ENCODE measurements at places on chromosomes 5 and 9.

GRCh38 chr9:15299374-15299939 is 7.6 kb downstream of the TTC39B start:
- H3K4me1 ChIP-seq, result peaks cover 65% of the 10 kb centered on the region
- no peak overlapping the region for H3K4me3 ChIP-seq
- DNase-seq, result no peak
- H3K27ac ChIP-seq, result peak overlapping the region; percentile 73

DNA sequence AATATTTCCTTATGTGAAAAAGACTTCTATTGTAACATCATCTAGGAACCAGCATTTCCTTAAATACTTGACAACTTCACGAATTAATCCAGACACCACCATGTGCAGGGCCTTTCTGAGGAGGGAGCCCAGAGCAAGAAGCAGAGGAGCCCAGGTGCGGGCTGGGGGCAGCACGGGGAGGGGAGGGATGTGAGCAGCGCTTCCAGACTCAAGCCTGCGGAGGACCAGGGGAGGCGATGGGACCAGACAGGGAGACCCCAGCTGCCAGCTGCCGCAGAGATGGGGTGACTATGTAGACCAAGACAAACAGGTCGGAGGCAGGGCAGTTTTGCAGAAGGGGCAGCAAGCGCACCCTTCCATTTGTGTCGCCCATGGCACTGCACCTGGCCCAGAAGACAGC is 596.1 kb downstream of the IRX1 start:
- H3K4me1 ChIP-seq, result peaks cover 14% of the 10 kb centered on the region
- H3K27ac ChIP-seq, result peak overlapping the region; percentile 51
- H3K36me3 ChIP-seq, result no peaks in the 10 kb centered on the region
- no peak overlapping the region for H3K4me3 ChIP-seq
- peaks cover 2% of the 10 kb centered on the region for H3K27me3 ChIP-seq
- no peak for DNase-seq

- H3K4me1 ChIP-seq, result no peaks in the 10 kb centered on the region
- H3K27me3 ChIP-seq, result peaks cover 9% of the 10 kb centered on the region
Observed at GRCh38 chr9:98323051-98323830, 67.8 kb upstream of the TBC1D2 start.

DNA sequence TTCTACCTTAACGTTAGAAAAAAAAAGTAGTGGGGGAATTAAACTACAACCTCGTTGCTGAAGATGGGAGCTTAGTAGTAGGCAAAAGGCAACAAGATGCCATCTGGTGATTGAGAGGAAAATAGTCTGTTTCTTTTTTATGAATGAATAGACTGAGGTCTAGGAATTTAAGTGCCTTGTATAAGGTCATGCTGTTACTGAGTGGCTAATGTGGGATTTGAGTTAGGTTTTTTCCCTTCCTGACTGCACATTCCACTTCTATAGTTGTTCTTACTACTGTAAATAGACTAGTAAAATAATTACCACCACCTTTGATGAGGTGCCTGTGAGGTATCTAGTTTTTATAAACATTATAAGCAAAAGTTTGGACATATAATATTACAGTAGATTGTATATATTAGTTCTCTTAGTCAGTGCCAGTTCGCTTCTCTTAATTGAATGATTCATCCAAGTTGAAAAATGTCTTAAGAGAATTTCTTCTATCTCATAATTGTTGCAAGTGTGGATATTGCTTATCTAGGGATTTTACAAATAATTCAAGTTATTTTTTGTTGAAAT is 19.1 kb downstream of the FSD1L start:
- H3K4me1 ChIP-seq, result no peaks in the 10 kb centered on the region
- H3K27me3 ChIP-seq, result no peaks in the 10 kb centered on the region
- peaks cover 81% of the 10 kb centered on the region for H3K36me3 ChIP-seq

DNA sequence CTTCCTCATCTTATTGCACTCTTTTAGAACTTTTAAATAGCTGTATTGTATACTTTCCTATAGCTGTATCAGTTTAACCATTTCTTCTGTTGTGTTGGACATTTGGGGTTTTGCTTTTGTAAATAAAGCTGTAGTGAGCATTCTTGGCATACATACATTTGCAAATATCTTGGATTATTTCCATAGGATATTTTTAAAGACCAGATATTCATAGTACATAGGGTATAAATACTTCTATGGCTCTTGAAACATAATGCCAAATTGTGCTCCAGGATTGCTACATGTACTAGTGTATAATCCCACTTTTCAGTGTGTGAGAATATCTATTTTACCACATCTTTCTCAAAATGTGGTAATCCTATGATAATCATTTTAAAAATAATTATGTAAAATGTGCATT is 51.2 kb downstream of the SCAMP1 start:
- peaks cover 65% of the 10 kb centered on the region for H3K36me3 ChIP-seq
- H3K4me3 ChIP-seq, result no peak overlapping the region
- no peak for DNase-seq
- H3K27ac ChIP-seq, result no peak overlapping the region
- no peaks in the 10 kb centered on the region for H3K4me1 ChIP-seq

DNA sequence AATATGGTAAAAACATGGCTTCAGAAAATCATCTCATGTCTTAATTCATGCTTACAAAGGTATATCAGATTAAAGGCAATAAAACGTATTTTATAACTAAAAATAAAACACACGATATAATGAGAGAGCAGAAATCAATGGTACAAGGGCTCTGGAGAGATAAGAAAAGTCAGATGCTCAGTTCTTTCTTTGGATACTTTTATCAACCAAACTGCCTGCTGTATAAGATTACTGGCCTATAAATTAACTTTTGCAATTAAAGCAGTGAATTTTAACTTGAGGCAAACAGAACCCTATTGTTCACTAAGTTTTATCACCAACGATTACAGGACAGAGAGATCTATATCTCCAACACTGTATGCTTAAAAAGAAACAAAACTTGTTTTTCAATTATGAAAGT is 42.1 kb upstream of the HNRNPA0 start:
- DNase-seq, result no peak
- no peaks in the 10 kb centered on the region for H3K36me3 ChIP-seq
- H3K4me1 ChIP-seq, result no peaks in the 10 kb centered on the region
- H3K27me3 ChIP-seq, result peaks cover 11% of the 10 kb centered on the region
- no peak overlapping the region for H3K4me3 ChIP-seq

GRCh38 chr9:2859776-2860379 is 16.0 kb upstream of the PUM3 start:
- no peak overlapping the region for H3K27ac ChIP-seq
- H3K36me3 ChIP-seq, result no peaks in the 10 kb centered on the region
- no peaks in the 10 kb centered on the region for H3K4me1 ChIP-seq
- H3K27me3 ChIP-seq, result peaks cover 41% of the 10 kb centered on the region

DNA sequence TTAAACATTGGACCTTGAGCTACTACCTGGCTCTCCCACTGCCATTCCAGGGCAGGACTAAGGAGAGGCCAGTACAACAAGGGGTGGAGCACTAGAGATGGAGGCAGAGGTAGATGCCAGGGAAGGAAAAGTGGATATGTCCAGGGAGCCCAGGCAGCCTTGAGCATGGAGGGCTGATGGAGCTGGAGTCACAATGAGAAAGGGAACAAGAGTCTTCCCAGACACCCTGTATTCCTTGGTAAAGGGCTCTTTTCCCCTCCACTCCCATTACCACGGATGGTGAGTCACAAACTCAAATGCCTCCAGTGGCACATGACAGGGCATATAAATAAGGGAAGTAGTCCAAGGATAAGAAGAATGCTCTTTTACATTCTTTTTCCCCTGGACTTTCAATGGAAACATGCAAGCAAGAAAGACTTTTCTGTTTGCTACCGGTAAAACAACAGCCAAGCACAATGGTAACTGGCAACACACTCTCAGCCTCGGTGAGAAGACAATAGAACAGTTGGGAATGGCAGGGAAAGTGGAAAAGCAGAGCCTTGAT is 16.7 kb downstream of the ERAP1 start:
- H3K27me3 ChIP-seq, result no peaks in the 10 kb centered on the region
- H3K36me3 ChIP-seq, result peaks cover 15% of the 10 kb centered on the region
- H3K4me1 ChIP-seq, result no peaks in the 10 kb centered on the region
- H3K4me3 ChIP-seq, result no peak overlapping the region

- peaks cover 5% of the 10 kb centered on the region for H3K36me3 ChIP-seq
- H3K27ac ChIP-seq, result no peak overlapping the region
- H3K4me3 ChIP-seq, result no peak overlapping the region
- H3K27me3 ChIP-seq, result peaks cover 3% of the 10 kb centered on the region
- no peaks in the 10 kb centered on the region for H3K4me1 ChIP-seq
Observed at GRCh38 chr9:61665829-61666228, 476.0 kb downstream of the SPATA31A7 start.

DNA sequence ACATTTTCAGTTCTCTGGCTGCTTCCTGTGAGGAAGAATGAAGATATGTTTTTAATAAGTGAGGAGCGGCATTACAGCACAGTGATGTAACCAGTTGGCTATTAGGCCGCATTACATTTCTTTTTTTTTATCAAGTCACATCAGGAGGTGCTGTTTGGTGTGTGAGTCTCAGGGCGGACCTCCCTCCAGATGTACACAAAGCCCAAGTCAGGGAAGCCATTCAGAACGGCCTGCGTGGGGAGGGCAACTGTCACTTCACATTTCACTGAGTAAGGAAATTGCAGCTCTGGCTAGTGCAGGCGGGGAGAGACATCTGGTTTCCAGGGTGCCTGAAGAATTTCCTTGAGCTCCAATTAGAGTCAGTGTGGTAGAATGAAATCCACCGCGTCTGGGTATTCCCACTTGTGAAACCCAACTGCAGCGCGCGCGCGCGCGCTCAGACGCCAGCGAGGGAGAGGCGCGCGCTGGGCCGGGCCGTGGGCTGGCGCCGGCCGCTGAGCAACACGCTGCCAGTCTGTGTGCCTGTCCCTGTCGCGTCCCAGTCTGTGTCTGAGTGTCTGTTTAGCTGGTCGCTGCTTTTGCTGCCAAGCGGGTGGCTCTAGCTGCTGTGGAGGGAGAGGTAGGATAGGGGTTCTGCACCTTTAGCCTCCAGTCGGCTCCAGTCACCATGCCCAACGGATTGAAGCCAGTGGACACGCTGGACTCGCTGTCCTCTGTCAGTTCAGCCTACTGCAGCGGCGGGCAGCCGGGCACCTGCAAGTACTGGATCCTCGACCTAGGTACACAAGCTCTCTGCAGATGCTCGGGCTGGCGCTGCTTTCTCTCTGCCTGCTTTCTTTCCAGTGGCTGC is 140.8 kb upstream of the OTULINL start:
- H3K4me1 ChIP-seq, result peaks cover 91% of the 10 kb centered on the region
- peak; percentile 47 for DNase-seq
- peak overlapping the region; percentile 78 for H3K4me3 ChIP-seq
- peaks cover 8% of the 10 kb centered on the region for H3K27me3 ChIP-seq
- peak overlapping the region; percentile 99 for H3K27ac ChIP-seq

All from nephron progenitor cell (in vitro differentiated cells).